ENCODE measurements at places on chromosomes 2 and 18.

DNA sequence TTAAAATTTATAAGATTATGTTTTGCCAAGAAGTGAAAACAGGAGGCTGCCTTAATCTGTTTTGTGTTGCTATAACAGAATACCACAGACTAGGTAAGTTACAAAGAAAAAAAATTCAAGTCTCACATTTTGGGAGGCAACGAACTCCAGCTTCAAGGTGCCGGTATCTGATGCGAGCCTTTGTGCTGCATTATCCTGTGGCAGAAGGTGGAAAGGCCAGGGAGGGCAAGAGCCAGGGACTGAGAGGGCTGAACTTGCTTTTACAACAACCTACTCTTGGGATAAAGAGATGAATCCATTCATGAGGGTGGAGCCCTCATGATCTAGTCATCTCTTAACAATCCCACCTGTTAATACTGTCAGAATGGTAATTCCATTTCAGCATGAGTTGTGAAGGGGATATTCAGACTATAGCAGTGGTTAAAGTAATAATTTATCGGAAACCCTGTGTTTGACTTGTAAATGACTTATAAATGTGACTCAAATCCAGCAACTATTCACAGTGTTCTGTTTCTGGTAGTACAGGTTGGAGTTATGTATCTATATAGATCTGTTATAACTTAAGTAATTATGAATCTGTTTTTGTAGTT lies 3.7 kb downstream of the MTX2 start:
- no peak for DNase-seq

DNA sequence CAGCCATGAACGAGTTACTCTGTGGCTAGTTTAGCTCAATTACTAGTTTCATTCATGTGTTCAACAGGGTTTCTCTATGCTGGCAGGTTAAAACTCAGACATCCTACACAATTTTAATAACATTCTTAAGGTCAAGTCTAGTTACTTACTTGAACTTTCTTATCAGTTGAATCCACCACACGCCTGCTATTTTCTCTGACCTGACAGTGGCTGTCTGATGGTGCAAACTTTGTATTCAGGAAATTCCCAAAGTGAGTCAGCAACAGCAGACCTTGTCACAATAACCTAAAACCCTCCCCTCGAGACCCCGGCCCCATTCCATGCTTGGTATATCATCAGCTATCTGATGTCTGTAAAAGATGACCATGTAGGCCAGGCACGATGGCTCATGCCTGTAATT lies 20.8 kb upstream of the CIDEA start:
- peak; percentile 73 for DNase-seq

GRCh38 chr2:232225895-232226294 lies 152.7 kb upstream of the ALPP start:
- no peak for DNase-seq

GRCh38 chr2:46955764-46956163 lies 40.2 kb upstream of the MCFD2 start:
- no peak for DNase-seq

- DNase-seq = no peak
Measured at GRCh38 chr2:157820193-157820592, 55.9 kb downstream of the ACVR1 start.

- DNase-seq = no peak
Measured at GRCh38 chr2:150417278-150417677, 70.2 kb downstream of the RND3 start.

DNA sequence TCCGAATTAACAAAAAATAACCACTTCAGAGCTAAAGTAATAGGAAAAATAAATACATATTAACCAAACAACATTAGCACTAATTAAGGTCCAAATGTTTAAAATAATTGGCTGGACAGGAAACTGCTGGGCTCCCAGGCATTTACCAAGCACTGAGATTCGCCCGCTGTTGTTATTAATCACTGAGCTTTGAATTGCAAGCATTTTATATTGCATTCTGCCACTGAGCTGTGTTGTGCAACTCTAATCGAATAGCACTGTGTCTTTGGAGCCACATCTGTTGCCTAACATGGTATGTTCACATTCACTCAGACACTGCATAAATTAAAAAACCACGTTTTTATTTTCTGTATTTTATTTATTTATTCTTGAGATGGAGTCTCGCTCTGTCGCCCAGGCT lies 88.9 kb downstream of the SOWAHC start:
- peak; percentile 28 for DNase-seq

- DNase-seq = no peak
Measured at GRCh38 chr2:180050246-180050645, 43.1 kb upstream of the CWC22 start.

GRCh38 chr2:151177756-151178155 lies 83.9 kb downstream of the RBM43 start:
- DNase-seq = no peak

GRCh38 chr2:239380831-239381708 lies 19.8 kb downstream of the HDAC4 start:
- DNase-seq = no peak

DNA sequence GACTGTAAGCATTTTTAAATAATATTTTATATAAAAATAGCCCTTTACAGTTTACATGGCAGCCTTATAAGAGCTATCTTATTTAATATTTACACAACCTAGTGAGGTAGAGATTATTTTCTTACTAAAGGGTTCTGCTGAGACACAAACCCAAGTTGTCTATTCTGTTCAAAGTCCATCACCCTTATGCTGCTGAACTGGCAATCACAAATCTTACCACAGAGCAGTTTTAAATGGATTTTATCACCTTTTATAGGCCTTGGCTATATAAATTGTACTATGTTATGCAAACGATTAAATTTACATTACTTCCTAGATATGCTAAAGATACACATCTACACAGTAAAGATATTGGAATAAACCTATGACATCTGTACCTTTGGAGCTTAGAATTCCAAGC lies 40.7 kb downstream of the RBM45 start:
- no peak for DNase-seq

DNA sequence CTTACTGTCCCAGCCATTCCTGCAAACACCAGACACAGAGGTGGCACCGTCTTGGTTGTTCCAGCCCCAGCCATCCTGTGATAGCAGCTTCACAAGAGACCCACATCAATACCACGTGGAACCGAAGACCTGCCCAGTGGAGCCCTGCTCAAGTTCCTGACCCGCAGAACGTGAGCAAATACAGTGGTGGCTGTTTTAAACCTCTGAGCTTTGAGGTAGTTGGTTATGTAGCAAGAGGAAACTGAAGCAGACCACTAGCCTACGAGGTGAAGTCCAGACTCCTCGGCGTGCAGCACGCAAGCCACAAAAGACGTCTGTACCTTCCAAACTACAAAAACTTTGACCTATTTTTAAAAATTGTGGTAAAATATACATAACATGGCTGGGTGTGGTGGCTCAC lies 96.1 kb upstream of the ODC1 start:
- DNase-seq = no peak

All from A172 (cell line).